ENCODE measurements at places on chromosomes 13 and 19.

DNA sequence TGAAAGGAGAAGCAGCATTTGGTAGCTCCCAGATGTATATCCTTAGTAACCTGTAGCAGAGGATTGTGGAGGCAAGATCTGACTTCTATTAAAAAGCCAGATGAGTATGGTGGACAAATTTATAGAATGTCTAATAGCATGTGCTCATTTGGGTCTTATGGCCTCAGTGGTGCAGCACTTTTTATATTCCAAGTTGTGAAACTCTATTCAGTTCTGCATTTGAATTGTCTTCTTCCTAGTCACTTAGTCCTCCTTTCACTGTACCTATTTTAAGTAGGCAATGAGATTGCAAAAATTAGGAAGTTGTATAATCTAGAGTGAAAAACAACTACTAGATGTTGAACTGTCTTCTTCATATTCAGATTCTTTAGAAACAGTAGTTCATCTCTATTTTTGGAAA, 412.5 kb upstream of the PCDH9 start:
- DNase-seq = no peak

DNA sequence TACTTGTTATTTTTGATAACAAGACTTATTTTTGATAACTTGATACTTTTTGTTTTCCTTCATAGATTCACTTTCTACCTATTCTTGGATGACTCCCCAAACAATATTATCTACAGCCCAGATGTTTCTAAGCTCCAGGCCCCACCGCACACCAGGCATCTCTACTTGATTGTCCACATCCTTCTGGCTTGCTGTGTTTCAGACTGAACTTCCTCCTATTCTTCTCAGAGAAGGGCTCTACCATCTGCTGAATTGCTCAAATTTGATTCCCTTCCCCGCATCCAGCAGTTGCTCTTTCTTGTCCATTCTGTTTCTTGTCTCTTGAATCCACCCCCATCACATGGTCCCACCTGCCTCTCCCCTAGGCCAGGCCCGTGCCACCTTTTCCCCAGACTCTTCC, 13.0 kb downstream of the NUDT15 start:
- no peak for DNase-seq

GRCh38 chr19:56209091-56209490, 7.0 kb downstream of the ZSCAN5C start:
- no peak for DNase-seq

DNA sequence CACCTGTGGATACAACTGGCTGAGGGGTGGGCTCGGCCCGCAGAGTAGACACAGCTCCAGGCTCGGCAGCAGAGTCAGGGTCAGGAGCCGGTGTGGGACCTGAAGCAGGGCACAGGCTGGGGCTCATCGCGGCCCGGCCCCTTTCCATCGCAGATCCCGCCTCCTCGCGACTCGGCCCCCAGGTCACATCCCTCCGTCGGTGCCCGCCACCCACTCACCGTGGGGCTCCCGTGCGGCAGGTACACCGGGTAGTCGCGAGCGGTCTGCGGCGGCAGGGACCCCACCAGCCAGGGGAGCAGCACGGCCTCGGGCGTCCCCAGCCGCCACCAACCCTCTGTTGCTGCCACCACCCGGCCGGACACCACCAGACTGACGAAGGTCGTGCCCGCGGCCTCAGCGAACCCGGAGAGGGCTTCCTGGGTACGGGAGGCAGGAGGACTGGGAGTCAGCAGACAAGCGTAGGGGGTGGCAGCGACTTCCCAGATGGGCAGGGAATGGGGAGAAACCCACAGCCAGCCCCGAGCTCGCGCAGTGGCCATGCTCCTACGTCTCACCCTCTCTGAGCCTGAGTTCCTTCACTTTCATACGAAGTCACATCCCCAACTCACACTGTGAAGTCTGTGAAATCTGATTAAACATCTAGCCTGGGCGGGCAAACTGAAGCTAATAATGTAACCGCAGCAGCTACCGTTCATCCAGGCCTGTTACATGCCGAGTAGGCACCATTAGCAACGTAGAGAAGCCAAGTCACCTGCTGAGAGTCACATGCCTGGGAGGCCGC, 3.7 kb downstream of the FUZ start:
- DNase-seq = no peak

- DNase-seq = no peak
Observed at GRCh38 chr19:11125994-11126685, 29.4 kb downstream of the SPC24 start.

- DNase-seq = no peak
Observed at GRCh38 chr13:97653443-97654140, 219.6 kb downstream of the RAP2A start.

DNA sequence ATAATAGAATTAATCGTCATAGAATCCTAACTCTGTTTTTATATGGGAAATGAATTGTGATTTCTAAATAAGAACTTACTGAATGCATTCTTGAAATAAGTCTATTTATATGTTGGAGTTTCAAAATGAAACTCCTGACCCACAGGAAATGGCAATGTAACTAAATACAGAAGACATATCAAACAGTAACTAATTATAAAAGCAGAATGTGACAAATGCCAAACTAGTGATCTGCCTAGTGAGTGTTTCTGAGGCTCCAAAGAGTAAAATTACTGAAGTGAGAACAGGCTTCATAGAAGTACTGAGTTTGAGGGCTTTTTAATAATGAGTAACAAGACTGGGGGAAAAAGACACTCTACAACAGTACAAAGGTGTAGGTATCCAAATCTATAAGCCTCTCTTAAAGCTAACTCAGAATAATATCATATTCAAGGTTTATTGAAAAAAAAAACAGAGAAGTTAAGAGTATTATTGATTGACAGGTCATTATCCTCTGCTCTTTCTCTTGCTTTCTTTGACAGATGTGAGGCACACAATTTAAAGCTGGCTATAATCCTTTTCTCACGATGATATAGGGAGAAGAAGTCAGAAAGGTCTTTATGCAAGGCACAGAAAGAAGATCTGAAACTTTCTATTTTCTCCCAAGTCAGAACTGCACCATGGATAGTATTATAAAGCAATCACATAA, 17.4 kb upstream of the ATXN8OS start:
- no peak for DNase-seq

- DNase-seq = no peak
Observed at GRCh38 chr13:48493851-48494250, 39.0 kb downstream of the RCBTB2 start.

GRCh38 chr19:42099336-42099925, 23.5 kb downstream of the ZNF574 start:
- DNase-seq = no peak

GRCh38 chr13:85729296-85729695, 69.9 kb downstream of the SLITRK6 start:
- DNase-seq = no peak

- no peak for DNase-seq
Observed at GRCh38 chr19:17560205-17560595, 4.8 kb downstream of the COLGALT1 start.

GRCh38 chr13:97255515-97256021, 33.4 kb downstream of the MBNL2 start:
- no peak for DNase-seq

- DNase-seq = no peak
Observed at GRCh38 chr19:1813192-1814182, 1.4 kb upstream of the ATP8B3 start.

GRCh38 chr13:69450245-69450644, 657.4 kb upstream of the ATXN8OS start:
- DNase-seq = peak; percentile 94

DNA sequence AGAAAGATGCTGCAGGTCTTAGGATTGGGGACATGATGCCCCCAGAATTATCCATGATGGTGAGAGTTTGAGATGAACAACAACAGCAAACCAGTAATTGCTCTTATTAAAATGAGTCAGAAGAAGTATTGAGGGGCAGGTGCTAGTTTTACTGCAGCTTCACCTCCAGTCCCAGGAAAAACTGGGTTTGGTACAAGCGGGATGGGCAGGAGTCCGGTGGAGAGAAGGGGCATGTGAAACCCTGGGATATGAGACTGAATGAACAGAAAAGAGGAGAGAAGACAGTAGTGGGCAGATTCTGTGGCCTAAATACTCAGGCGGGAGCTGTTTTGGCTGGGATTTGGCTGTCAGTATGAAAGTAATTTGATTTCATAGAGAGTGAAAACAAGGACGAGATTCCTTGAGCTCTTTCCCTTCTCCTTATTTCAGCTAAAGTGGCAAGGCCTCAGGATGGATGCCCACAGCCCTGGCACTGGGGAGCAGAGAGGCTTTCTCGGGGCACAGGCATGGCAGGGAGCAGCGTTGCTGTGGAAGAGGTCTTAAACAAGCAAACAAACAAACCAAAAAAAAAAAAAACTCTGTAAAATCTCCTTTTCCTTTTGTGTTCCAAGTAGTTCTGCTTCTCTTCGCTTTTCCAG, 30.7 kb downstream of the NFIX start:
- DNase-seq = no peak

DNA sequence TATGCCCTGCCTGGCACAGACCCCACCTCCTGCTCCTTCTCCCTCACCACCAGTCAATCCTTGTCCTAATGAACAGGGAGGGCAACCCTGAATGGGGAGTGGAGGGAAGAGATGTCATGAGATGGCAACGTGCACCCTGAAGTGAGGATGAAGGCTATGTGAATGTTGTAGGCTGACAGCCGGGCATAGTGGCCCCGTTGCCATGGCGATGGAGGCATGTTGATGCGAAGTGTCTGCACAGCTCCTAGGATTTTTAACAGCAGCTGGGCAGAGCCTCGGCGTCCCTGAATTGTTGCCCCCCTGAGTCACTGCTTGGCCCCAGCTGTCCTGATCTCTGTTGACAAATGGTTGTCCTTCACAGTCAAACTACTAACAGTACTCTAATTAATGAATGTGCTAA, 4.8 kb upstream of the ALOX5AP start:
- peak; percentile 93 for DNase-seq

DNA sequence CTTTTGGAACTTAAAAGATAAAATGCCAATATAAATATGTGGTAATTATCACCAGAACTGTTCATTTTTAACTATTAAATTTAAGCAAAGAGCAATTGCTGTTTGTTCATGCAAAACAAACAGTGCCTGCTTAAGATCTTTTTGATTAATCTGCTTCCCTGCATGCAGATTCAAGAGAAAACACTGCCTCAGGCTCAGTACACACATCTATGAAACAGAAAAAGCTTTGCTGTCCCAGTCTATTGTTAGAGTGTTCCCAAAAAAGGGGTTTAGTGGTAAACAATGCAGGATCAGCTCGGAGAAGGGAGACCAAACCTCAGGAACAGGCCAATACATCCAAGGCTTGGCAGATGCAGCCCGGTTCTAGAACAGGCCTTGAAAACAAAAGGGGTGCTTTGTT, 49.3 kb upstream of the TDRD3 start:
- no peak for DNase-seq

GRCh38 chr19:23771316-23771715, 12.6 kb upstream of the ZNF681 start:
- DNase-seq = no peak

DNA sequence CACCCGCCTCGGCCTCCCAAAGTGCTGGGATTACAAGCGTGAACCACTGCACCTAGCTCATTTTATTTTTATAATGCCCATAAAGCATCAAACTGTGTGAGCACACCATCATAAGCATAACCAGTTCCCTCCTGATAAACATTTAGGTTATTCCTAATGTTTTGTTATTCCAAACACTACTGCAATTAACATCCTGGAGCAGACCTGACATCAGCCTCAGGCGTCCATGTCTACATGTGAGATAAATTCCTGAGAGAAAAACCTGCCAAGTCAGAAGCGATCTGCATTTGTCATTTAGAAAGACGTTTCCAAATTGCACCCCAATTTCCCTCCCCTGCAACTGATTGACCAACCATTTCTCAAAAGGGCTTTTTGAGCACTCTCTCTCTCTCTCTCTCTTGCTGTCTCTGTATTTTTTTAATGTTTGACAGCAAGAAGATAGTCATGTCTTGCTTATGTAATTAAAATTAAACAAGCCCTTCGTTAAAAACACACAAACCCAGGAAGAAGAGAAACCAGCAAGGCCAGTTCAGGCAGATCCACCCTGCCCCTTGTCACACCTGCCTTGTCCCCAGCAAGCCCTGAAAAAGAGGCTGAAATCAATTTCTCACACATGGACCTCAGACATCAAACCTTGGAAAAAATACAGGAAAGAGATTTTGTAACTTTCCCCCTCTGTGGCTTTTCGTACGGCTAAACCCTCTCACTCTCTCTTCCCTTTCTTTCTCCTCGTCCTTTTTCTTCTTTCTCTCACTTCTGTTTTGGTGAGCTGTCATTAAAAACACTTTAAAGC, 9.9 kb downstream of the LYPD3 start:
- no peak for DNase-seq

DNA sequence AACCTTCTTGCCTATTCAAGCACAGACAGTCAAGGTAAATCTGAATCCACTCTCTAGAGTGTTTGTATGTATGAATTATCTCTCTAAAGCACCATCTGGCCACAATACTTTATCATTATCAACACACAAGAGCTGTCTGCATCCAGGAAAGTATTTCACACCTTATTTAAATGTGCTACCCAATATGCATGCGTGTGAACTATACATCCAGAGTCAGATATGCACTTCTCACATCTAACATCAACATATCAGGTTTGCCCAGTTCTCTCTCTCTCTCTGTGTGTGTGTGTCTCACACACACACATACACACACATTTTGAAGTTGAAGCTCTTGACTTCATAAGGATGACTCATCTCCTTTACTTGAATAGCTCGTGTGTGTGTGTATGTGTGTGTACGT, 697.5 kb upstream of the PCDH20 start:
- no peak for DNase-seq

GRCh38 chr13:50222569-50223332, 207.5 kb downstream of the KCNRG start:
- no peak for DNase-seq

DNA sequence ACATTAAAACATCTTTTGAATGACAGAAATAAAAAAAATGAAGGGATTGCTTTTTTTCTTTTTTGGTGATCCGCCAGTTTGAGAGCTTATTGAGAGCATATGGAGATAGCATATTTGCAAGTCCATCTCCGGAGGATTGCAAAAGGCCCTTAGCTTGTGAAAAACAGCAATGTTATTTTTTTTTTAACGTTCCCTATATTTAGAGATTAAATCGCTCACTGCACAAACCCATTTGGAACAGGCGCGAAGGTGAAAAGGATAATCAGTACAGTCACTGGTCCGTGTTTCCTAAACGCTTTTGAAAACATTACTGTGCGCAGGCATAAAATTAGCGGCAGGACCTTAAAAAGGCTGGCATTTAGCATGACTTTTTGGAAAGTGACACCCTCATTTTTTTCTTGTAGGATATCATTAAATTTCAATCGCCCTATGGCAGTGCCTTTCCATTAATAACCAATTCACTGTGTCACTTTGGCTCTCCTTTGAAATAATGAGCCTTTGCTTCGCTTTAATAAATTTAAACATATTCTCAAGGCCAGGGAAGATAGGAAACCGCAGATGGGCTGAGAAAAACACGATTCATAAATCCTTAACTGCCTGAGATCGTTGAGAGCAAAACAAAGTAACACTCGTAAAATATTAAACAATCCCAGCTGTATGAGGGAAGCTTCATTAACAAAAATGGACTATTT, 342.2 kb downstream of the DACH1 start:
- DNase-seq = peak; percentile 81

- DNase-seq = no peak
Observed at GRCh38 chr19:48509467-48510194, 2.0 kb downstream of the LMTK3 start.

- no peak for DNase-seq
Observed at GRCh38 chr13:40191186-40191980, 475.1 kb downstream of the FOXO1 start.
